ENCODE measurements at places on chromosomes 4 and X.

- H3K27me3 ChIP-seq = no peaks in the 10 kb centered on the region
- peak; percentile 68 for DNase-seq
- no peak overlapping the region for H3K4me3 ChIP-seq
Measured at GRCh38 chrX:26558719-26559386, 342.9 kb downstream of the MAGEB5 start.

DNA sequence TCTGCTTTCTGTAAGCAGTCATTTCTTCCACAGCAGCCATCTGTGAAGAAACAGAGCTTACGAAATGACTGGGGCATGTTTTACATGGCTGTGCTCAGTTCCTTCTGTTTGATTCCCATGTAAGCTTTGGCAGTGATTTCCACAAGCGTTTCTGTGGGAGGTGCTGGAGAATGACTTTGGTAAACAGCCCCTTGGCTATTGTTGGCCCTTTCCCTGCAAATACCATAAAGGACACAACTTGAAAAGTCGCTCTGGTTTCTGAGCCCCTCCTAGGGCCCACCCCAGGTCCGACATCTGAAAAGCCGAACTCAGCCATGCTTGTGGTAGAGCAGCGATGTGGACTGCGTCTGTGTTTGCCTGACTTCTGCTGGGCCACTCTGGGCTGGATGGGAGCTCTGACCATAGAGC, 3.7 kb downstream of the LIMCH1 start:
- H3K27me3 ChIP-seq = peaks cover 18% of the 10 kb centered on the region
- H3K4me3 ChIP-seq = no peak overlapping the region
- peaks cover 20% of the 10 kb centered on the region for H3K4me1 ChIP-seq
- H3K27ac ChIP-seq = no peak overlapping the region
- DNase-seq = no peak
- no peaks in the 10 kb centered on the region for H3K36me3 ChIP-seq

DNA sequence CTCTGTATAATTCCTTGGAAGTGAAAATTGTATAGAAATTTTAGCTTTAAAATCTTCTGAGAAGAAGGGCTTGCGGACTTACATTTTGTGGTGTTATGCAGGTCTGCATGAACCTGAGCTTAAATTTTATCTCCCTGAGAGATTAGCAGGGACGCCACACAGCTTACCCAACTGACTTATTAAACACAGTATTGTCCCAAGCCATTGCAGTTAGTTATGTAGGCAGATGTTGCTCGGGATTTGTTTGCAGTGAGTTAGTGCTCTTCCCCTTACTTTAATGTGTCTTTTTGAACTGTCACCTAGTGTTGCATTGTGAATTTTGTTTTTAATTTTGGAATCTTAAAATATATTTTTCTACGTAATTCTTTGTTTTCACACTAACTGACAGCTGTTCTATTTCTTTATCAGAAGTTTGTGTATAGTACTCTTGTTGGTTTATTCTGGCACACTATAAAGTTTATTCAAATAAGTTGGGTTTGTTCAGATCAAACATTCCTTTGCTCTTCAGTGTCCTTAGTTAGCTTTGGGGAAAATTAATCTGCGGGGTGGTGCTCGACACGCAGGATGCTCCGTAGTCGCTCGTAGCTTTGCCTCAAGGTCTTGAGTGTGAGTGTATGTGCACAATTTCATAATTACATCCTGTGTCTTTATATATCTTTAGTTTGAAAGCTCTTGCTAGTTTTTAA, 145.4 kb downstream of the STIM2 start:
- H3K27me3 ChIP-seq = no peaks in the 10 kb centered on the region
- no peak overlapping the region for H3K27ac ChIP-seq
- H3K36me3 ChIP-seq = peaks cover 1% of the 10 kb centered on the region
- no peak for DNase-seq
- no peak overlapping the region for H3K4me3 ChIP-seq
- peaks cover 40% of the 10 kb centered on the region for H3K4me1 ChIP-seq

DNA sequence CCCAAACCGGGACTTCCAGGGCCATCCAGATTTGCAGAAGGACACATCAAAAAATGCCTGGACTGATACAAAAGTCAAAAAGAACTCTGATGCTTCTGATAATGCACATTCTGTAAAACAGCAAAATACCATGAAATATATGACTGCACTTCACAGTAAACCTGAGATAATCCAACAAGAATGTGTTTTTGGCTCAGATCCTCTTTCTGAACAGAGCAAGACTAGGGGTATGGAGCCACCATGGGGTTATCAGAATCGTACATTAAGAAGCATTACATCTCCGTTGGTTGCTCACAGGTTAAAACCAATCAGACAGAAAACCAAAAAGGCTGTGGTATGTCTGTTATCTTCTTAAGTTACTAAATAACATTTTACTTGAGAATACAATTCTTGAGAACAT, 9.2 kb downstream of the PLK4 start:
- H3K4me3 ChIP-seq = no peak overlapping the region
- H3K36me3 ChIP-seq = peaks cover 3% of the 10 kb centered on the region
- no peaks in the 10 kb centered on the region for H3K27me3 ChIP-seq
- H3K27ac ChIP-seq = no peak overlapping the region
- no peak for DNase-seq

GRCh38 chr4:2087170-2087569, 28.0 kb downstream of the NAT8L start:
- no peak overlapping the region for H3K27ac ChIP-seq
- no peak for DNase-seq
- H3K4me3 ChIP-seq = no peak overlapping the region
- peaks cover 12% of the 10 kb centered on the region for H3K36me3 ChIP-seq

GRCh38 chrX:96453139-96453538, 231.5 kb upstream of the DIAPH2 start:
- no peaks in the 10 kb centered on the region for H3K36me3 ChIP-seq
- H3K27ac ChIP-seq = no peak overlapping the region
- no peak for DNase-seq
- H3K27me3 ChIP-seq = no peaks in the 10 kb centered on the region

DNA sequence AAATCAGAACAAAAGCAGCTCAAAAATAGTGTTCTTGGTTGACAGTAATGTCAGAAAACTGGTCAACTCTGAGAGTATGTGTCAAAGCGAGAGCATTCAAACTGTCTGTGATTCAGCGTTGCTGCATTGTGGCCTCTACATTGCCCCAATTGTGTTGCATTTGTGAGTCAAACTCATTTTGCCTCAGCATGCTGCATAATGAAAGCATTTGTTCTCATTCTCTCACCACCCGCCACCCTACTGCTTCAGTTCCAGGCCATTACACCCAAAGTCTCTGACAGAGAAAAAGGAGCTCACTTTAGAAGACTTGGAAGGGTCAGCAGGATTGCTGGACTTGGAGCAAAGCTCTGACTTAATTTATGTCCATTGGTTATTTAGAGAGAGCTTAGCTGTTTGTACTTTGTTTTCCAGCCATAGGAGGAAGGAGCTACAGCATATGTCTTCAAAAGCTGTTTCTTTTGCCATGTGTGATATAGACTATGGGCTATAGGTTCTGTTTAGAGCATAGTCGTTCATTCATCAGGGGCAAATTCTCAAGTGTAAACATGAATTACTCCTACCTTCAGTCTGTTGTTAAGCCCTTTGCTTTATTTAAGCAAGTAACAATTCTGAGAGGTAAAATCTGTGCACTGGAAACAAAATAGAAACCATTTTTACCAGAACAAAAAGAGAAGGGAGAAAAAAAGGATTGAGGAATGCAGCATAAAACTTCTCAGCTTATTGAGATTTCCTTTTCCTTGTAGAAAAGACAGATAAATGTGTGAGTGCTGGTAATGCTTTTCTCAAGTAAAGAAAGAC, 153.4 kb upstream of the ANK2 start:
- no peak overlapping the region for H3K4me3 ChIP-seq
- H3K36me3 ChIP-seq = no peaks in the 10 kb centered on the region
- H3K4me1 ChIP-seq = peaks cover 38% of the 10 kb centered on the region
- DNase-seq = no peak
- H3K27me3 ChIP-seq = no peaks in the 10 kb centered on the region
- H3K27ac ChIP-seq = peak overlapping the region; percentile 53

- peak overlapping the region; percentile 68 for H3K27ac ChIP-seq
- H3K27me3 ChIP-seq = no peaks in the 10 kb centered on the region
- H3K36me3 ChIP-seq = no peaks in the 10 kb centered on the region
- peaks cover 50% of the 10 kb centered on the region for H3K4me1 ChIP-seq
- no peak for DNase-seq
- no peak overlapping the region for H3K4me3 ChIP-seq
Measured at GRCh38 chr4:143396695-143397094, 60.0 kb downstream of the GAB1 start.

DNA sequence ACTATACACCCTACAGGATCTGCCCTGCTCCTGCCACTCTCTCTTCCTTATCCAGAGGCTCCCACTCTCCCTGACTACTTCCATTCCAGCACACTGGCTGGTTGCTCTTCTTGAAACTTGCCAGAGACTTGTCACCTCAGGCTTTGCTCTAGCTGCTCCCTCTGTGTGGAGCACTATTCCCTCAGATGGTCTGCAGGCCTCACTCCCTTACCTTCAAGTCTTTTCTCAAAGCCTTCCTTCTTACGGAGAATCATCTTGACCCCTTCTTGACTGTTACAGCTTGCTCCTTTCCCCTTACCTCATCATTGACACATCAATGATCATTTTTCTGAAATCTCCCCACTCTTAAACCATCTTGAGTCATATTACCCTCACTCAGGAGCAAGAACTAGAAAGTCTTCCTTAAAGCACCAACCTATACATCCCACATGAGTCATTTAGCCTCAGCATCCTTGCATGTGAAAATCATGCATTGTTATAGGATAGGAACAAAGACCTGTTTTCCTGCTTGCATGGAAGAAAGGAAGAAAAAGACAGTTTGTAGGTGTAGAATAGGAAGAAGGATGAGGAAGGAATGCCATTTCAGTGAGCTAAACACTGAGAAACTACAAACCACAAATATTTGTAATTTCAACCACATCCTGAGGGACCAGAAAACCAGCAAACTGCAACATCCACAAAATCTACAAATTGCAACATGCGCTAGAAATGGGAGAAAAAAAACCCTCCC, 55.7 kb downstream of the ANTXR2 start:
- H3K4me3 ChIP-seq = no peak overlapping the region
- no peaks in the 10 kb centered on the region for H3K27me3 ChIP-seq
- H3K36me3 ChIP-seq = peaks cover 1% of the 10 kb centered on the region
- peaks cover 6% of the 10 kb centered on the region for H3K4me1 ChIP-seq
- no peak overlapping the region for H3K27ac ChIP-seq

GRCh38 chr4:48035952-48036351, 19.4 kb downstream of the NIPAL1 start:
- no peak for DNase-seq
- no peak overlapping the region for H3K4me3 ChIP-seq
- H3K36me3 ChIP-seq = no peaks in the 10 kb centered on the region
- H3K27ac ChIP-seq = no peak overlapping the region

DNA sequence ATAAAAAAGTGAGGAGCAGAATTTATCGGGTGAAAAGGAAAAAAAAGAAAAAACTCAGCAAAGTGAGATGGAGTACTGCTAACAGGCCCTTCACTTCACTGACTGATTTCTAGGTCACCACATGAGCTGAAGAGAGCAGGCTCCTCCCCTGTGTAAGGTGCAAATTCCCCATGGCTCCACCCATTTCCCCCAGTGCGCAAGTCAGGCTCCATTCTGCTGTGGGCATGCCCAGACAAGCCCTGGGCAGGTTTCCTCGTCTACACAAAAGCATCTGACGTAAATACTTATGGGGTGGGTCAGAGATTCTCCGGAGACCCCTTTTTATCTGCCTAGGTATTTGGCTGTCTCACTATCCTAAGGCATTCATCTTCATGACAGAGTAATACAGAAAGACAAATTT, 157.9 kb downstream of the MAGEB5 start:
- no peak for DNase-seq
- no peaks in the 10 kb centered on the region for H3K27me3 ChIP-seq
- no peak overlapping the region for H3K27ac ChIP-seq
- H3K36me3 ChIP-seq = no peaks in the 10 kb centered on the region
- no peaks in the 10 kb centered on the region for H3K4me1 ChIP-seq
- no peak overlapping the region for H3K4me3 ChIP-seq

DNA sequence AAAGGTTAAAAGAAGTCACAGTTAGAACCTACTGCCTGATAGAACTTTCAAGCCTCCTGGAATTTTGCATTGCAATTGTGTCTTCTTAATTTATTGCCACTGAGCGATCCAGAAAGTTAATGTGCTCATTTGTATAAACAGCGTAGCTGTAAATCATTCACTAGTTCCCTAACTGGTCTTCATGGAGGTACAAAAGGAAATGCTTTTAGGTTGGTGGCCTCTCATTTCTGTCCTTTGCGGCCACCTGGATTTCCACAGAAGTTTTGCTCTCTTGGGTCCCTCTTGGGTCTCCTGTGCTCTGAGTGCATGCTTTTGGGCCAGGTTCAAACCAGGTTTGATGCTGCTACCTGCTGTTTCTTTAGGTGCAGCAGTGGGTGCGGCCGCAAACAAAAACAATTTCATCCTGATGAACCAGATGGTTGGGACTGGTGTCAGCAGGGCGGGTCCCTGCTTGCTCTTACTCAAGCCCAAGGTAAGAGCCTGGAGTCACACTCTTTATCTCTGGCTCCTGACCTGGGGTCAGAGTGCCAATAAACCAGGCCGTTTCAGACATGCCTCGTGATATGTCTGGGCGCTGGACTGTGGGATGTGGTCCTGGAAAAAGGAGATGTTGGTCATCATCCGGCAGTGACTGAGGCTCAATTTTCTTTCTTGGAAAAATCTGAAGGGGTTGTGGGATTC, 270.1 kb downstream of the PTTG2 start:
- no peaks in the 10 kb centered on the region for H3K27me3 ChIP-seq
- no peak overlapping the region for H3K4me3 ChIP-seq
- H3K27ac ChIP-seq = no peak overlapping the region

- H3K27me3 ChIP-seq = no peaks in the 10 kb centered on the region
- DNase-seq = no peak
- H3K36me3 ChIP-seq = no peaks in the 10 kb centered on the region
- H3K4me3 ChIP-seq = no peak overlapping the region
- H3K27ac ChIP-seq = no peak overlapping the region
- H3K4me1 ChIP-seq = peaks cover 4% of the 10 kb centered on the region
Measured at GRCh38 chrX:11944501-11944900, 186.5 kb downstream of the MSL3 start.

- no peaks in the 10 kb centered on the region for H3K36me3 ChIP-seq
- no peak overlapping the region for H3K4me3 ChIP-seq
- H3K4me1 ChIP-seq = no peaks in the 10 kb centered on the region
- H3K27me3 ChIP-seq = peaks cover 6% of the 10 kb centered on the region
- H3K27ac ChIP-seq = no peak overlapping the region
Measured at GRCh38 chrX:15864023-15864422, 9.4 kb upstream of the AP1S2 start.

Data from chondrocyte (in vitro differentiated cells).